ENCODE measurements at places on chromosomes 5 and 9. TPM values are rescaled to one million over a fixed set of nuclear protein-coding genes. Genes with fewer than 3 reads are reported as not detected.

Gene DDX46
- polyA plus RNA-seq, result 19.4 TPM

Gene FKBP15
- 7.2 TPM for polyA plus RNA-seq

Gene CARTPT
- not detected for polyA plus RNA-seq

Gene GLIPR2
- 13.0 TPM for polyA plus RNA-seq

Gene SLC6A7
- polyA plus RNA-seq, result 2.6 TPM

Gene CD274
- 1.1 TPM for polyA plus RNA-seq

Gene RNF224
- polyA plus RNA-seq, result 83.7 TPM

Measured in small intestine (tissue), 16 donors.